ENCODE measurements at places on chromosomes 1 and 21. TPM values are rescaled to one million over a fixed set of nuclear protein-coding genes. Genes with fewer than 3 reads are reported as not detected.

TRAPPC10 gene
- 31.5 TPM for total RNA-seq

CLCNKB gene
- total RNA-seq, result 0.81 TPM

ARHGEF10L gene
- total RNA-seq, result 14.7 TPM

GSTM5 gene
- total RNA-seq, result not detected

TDRKH gene
- 11.1 TPM for total RNA-seq

ZSCAN20 gene
- 9.0 TPM for total RNA-seq

PHGDH gene
- 187 TPM for total RNA-seq

DYNLT4 gene
- 0.96 TPM for total RNA-seq

HES4 gene
- total RNA-seq, result 145 TPM

C1orf50 gene
- 5.8 TPM for total RNA-seq

TNFRSF25 gene
- total RNA-seq, result 27.5 TPM

SLAMF6 gene
- total RNA-seq, result not detected

SLC5A3 gene
- total RNA-seq, result 11.8 TPM

LCE1A gene
- not detected for total RNA-seq

LPGAT1 gene
- total RNA-seq, result 50.6 TPM

Measured in HCT116 (cell line).